RWPE2 (cell line): ENCODE measurements at places on chromosomes 16 and 17.

DNA sequence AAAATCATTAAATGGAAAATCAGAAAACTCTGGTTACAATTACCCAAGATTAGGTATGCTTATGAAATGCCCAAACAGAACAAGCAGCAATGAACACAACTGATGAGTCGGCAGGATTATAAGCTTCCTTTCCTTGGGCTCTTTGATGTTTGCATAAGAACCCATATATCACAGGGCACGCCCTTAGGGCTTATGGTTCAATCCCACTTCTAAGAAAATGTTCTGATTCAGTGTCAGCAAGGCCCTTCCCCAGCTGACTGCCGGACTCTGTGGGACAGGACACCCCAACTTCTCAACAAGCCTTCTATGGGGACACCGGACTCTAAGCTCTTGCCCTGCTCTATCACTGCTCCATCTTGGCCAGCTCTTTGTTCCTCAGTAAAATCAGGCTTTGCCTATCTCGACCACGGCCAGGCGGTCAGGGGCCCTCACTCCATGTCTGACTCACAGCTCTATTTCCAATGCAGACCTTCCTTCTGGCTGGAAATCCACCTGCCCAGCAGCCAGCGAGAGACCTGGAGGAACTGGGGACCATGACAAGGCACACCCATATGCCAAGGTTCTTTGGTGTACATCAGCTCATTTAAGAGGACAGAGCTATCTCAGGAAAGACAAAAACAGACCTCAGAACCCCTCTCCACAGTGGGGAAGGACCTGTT lies 26.8 kb downstream of the LITAFD start:
- DNase-seq: no peak

- no peak for DNase-seq
Measured at GRCh38 chr16:62249069-62249468, 212.8 kb upstream of the CDH8 start.

DNA sequence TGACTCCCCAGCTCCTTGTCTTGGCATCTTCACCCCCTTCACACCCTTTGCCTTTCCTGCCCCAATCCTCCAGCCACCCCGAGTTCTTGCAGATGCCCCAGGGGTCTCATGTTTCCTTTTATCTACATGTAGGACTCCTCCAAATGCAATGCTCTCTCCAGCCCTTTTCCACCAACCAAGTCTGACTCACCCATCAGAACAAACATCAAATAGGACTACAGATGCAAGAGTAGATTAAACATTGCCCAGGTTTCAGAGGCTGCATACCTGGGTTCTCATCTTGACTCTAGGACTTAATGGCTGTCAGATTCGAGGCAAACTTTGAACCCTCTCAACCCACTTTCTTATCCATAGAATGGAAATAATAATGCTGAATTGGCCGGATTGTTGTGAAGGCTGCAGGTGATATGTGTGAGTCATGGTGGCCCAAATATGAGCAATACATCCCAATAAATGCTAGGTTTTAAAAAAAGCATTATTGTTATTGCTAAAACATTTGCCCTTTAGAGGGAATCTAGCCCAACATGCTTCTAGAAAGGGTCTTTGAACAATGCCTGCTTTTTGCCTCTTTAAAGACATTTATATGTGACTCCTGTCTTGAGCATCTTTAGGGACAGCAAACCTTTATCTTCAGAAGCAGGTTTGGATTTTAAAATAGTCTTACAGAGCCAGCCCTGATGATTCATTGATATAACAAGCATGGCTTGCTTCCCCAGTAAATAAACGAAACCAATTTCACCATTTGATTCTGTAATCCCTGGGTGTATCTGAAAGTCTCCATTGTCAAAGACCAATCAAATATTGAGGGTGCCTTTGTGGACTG lies 310.1 kb downstream of the FOXL1 start:
- no peak for DNase-seq

DNA sequence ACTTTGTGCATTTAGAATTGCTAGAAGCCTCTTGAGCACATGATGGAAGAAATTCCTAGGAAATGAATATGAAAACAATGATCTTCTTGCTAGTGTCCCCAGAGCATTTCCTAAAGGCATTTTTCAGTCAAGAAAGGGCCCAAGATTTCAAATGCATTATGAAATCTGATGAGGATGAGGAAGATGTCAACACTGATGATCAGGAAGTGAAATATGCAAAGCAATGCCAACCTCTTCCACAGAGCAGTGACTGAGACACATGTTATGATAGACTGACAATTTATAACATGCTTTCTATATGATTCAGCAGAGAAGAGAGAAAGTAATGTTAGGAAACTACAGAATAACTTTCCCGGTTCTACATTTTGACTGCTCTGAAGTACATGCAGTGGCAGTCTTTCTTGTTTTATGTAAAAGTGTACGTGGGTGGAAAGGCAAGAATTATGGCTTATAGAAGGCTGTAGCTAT lies 859.1 kb upstream of the GOT2 start:
- DNase-seq: no peak

DNA sequence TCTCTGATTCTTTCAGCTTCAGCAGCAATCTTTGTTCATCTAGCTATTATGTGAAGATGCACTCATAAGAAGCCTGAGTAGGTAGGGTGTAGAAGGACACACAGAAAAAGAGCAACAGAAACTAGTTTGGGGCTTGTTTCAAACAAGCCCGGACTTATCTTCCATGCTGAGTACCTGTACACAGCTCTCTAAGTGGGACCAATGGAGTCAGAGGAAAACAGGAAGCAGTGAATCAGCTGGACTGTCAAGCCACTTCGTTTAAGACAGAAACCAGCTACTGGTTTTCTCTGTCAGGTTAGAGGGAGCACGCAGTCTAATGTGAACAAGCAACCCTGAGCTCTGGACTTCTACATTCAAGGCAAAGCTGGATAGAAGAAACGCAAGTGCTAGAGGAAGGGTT lies 16.0 kb downstream of the MAP2K6 start:
- no peak for DNase-seq

GRCh38 chr16:47065766-47066688 lies 77.7 kb downstream of the NETO2 start:
- no peak for DNase-seq

DNA sequence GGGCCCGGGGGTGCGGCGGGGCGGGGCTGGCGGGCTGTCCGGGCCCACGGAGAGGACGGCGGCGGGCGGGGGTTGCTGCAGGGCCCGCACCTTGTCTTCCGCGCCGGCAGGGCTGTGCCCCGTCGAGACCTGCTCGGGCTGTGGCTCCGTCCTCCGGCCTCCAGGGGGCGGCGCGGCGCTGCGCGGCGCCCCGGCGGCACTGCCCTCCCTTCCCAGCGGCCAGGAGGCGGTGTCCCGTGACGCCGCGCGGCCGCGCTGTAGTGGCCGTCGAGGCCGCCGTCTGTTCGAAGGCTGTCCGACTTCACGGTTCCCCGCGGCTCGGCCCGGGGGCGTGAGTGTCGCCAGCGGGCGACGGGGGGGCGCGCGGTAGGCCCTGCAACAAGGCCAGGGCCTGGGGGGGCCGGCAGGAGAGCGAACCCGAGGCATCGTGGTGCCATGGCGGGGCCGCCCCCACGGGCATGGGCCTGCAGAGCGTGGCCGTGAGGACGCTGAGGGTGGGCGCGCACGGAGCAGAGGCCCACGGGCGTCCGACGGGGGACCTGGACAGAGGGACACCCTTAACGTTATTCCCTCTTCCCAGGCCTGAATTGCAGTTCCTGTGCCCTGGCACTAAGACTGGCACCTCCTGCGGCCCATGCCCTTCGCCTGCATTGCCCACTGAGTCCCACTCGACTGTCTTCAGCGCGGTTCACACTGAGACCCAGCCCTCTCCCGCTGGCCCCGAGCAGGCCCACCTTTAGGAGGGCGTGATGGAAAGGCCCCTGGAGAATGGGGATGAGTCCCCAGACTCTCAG lies at the start of gene PLEKHG4:
Gene PLEKHG4 (plus strand): TSS at position 237 of the 794 bp plus-strand sequence. CDS start 513 bp downstream, at position 750.
- no peak for DNase-seq

GRCh38 chr16:58010886-58011285 lies 9.7 kb downstream of the USB1 start:
- no peak for DNase-seq

DNA sequence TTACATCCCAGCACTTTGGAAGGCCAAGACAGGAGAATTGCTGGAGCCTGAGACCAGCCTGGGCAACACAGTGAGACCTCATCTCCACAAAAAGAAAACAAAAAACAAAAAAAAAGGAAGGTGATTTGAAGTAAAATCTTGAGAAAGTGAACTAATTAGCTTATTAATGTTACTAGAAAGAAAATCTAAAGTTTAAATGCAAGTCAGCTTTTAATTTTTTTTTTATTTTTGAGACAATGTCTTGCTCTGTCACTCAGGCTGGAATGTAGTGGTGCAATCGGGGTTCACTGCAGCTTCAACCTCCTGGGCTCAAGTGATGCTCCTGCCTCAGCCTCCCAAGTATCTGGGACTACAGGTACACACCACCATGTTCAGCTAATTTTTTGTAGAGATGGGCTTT lies 3.5 kb upstream of the CTCF start:
- no peak for DNase-seq

- no peak for DNase-seq
Measured at GRCh38 chr17:73625006-73625405, 19.2 kb downstream of the SDK2 start.

DNA sequence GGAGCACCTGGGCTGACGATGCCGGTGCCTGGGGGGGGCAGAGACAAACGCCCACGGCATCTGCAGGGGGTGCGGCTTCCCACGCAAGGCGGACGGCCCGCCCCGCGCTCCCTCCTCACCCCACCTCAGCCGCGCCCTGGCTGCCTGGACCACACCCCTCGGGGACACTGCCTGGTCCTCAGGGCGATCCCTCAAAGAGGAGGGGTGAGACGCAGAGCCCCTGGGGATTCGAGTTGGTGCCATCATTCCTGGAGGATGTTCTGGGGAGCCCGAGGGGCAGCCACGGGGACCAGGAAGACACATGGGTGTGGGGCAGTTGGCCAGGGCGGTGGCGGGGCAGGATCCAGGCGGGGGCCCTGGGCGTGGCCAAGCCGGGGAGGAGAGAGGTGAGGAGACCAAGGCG lies 3.9 kb downstream of the IGFALS start:
- DNase-seq: peak; percentile 57

- no peak for DNase-seq
Measured at GRCh38 chr16:13060932-13061331, 159.5 kb downstream of the SHISA9 start.

DNA sequence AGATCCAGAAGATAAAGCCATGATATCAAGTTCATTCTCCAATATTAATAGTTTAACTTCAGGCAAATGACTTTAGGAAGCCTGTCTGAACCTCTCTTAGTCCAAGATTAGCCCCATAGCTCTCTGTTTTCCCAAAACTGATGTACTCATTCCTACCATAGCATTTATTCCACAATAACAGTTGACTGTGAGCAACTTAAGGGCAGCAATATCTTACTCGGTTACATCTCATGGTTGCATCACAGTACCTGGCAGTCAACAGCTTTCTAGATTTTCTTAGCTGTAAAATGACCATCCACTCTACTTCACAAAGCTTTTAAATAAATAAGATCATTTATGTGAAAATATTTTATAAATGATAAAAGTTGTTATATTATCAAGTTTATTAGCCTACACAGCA lies 58.2 kb upstream of the STAC2 start:
- DNase-seq: no peak

- DNase-seq: no peak
Measured at GRCh38 chr16:68091380-68092261, 6.5 kb downstream of the NFATC3 start.

GRCh38 chr16:10188236-10188635 lies 6.0 kb upstream of the GRIN2A start:
- no peak for DNase-seq

GRCh38 chr16:17356243-17356933 lies 114.4 kb downstream of the XYLT1 start:
- no peak for DNase-seq

DNA sequence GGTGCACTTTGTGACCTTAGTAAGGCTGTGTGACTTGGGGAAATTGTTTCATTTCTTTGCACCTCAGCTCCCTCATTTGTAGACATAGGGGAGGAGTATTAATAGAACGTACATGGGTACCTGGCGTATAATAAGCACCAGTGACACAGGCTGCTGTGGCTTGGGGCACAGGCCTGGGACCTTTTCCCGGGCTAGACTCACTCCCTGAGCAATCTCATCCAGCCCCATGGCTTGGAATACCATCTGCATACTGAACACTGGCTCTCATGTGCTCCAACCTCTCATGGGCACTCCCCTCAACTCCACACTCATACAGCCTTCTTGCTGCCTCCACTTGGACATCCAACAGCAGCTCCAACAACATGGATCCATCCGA lies 41.0 kb upstream of the MRPS23 start:
- no peak for DNase-seq

GRCh38 chr16:79309606-79310005 lies 290.9 kb downstream of the MAF start:
- no peak for DNase-seq

GRCh38 chr17:81543339-81543675 lies 8.8 kb downstream of the FAAP100 start:
- DNase-seq: no peak

DNA sequence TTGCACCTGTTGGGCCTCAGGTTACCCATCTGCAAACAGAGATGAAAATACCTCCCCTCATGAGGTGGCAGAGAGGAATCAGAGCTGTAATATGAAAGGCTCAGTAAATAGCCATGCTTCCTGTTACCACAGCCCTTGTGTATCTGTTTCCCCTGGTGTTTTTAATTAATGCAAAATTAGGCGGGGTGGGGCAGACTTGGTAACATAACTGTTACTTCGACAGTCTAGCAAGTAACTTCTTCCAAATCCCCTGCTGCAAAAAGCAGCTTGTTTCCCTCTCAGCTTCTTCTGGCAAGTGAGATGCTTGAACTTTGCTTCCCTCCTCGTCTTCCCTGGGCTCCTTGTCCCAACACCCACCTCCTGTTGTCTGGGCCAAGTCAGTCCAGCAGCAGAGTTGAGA lies 381.5 kb downstream of the CPPED1 start:
- no peak for DNase-seq

GRCh38 chr16:22364241-22364640 lies 10.2 kb downstream of the CDR2 start:
- DNase-seq: no peak

DNA sequence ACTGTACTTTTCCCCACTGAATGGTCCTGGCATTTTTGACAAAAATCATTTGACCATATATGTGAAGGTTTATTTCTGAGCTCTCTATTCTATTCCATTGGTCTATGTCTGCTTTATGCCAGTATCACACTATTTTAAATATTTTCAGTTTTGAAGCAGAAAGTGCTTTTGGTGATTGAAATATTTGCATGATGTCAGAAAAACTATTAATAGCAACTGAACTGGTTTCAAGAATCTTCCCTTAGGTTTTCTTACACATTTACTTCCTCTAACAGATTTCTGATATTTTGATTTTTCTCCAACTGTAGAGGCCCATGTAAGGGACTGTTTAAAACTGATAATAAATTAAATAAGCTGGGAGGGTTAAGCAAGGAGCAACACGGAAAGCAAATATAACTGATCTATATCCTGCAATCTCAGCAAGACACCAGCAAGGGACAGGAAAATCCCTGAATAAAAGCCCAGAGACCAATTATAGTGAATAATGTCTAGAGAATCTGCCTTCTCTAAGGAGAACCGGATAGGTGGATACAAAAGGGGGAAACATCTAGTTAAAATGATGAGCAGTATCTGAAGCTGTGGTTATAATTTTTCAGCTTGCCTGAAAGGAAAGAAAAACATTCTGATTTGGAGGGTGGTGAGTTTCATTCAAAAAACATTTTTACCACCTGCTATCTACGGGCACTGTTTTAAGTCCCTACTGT lies 80.9 kb upstream of the STAC2 start:
- no peak for DNase-seq
